ENCODE measurements at places on chromosomes 7 and 10. TPM values are rescaled to one million over a fixed set of nuclear protein-coding genes. Genes with fewer than 3 reads are reported as not detected.

GRCh38 chr7:156198277-156198676 lies 386.0 kb upstream of the SHH start:
- H3K4me1 ChIP-seq = no peaks in the 10 kb centered on the region
- no peak overlapping the region for H3K4me3 ChIP-seq
- no peak for DNase-seq
- H3K36me3 ChIP-seq = no peaks in the 10 kb centered on the region
- H3K27ac ChIP-seq = no peak overlapping the region
- H3K27me3 ChIP-seq = no peaks in the 10 kb centered on the region

DNA sequence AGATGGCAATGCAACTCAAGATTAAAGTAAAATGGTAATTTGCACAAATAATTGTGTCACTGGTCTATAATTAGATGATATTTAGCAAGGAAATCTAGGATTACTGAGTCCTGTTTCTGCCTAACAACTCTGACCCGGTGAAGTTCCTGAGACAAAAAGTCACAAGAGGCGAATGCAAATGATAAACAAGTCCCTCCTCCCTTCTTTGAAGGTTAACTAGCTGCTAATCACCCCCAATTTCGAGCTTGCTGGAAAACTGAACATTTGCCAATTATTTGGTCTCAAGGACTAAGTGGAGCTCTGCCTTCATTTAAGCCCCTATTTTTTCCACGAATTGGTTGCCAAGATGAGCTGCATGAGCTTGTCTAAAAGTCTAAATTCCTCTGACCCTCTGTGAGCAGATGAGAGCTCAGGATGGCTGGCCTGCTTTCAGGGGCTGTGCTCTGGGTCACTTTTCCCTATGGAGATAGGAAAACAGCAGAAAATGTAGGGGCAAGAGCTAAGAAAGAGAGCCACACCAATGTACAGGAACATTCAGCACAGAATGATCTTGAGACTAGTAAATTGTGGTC lies 127.3 kb downstream of the MBL2 start:
- H3K36me3 ChIP-seq = no peaks in the 10 kb centered on the region
- no peaks in the 10 kb centered on the region for H3K4me1 ChIP-seq
- no peak overlapping the region for H3K4me3 ChIP-seq

DNA sequence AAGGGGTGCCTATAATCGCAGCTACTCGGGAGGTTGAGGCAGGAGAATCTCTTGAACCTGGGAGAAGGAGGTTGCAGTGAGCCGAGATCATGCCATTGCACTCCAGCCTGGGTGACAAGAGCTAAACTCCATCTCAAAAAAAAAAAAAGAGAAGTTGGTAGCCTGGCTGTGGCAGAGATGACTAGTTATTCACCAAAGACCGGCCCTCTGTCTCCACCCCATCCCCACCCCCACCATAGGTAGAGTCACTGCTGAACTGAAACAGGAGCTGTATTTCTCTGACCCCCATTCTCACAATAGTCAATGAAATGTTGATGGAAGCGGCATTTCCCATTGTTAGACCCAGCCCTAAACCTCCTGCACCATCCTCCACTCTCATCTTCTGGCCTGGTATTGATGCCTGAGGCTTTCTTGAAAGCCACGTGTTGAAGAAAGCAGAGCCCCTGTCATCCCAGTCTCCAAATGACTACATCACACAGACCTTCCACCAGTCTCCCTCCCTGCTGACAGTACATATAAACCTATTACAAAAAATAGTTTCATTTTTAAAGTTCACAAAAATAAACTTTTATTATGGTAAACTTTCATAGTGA lies 9.4 kb upstream of the PIK3CG start:
- no peaks in the 10 kb centered on the region for H3K36me3 ChIP-seq
- no peak for DNase-seq
- H3K4me1 ChIP-seq = peaks cover 8% of the 10 kb centered on the region

DNA sequence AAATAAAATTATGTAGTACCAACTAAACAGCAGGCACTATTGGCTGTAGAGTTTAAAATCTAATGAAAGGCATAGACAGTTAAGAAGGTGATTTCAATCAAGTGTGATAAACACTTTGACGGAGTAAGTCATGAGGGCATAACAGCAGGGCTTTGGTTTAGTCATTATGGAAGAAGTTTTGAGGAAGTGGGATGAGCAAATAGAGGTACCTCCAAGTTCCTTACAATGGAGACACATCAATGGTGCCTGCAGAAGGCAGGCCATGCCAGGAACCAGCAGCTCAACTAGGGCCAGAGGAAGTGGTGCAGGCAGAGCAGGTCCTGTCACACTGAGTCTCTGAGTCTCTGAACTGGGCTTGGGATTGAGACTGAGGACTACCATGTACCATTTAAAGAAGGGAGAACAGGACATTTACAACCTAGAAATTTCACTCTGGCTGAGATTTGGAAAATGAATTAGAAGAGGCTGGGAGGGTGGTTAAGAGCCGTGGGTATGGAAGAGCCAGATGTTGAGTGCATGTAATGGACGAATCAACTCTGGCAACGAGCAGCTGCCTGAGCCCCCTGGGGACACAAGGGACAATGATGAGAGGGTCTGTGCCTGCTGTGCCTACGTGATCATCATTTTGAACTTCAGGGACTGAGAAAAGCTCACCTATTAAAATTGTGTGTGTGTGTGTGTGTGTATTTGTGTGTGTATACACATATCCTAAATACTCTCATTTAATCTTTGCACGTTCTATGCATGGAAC lies 208.7 kb upstream of the POM121L12 start:
- no peaks in the 10 kb centered on the region for H3K27me3 ChIP-seq
- no peaks in the 10 kb centered on the region for H3K36me3 ChIP-seq
- no peaks in the 10 kb centered on the region for H3K4me1 ChIP-seq
- DNase-seq = no peak
- no peak overlapping the region for H3K27ac ChIP-seq

- H3K27me3 ChIP-seq = peaks cover 86% of the 10 kb centered on the region
- no peaks in the 10 kb centered on the region for H3K36me3 ChIP-seq
- no peak for DNase-seq
- no peak overlapping the region for H3K27ac ChIP-seq
- no peak overlapping the region for H3K4me3 ChIP-seq
Observed at GRCh38 chr10:104450954-104451353, 97.3 kb downstream of the CFAP58 start.

GRCh38 chr10:94251568-94251967 lies 111.2 kb downstream of the NOC3L start:
- no peaks in the 10 kb centered on the region for H3K36me3 ChIP-seq
- H3K27ac ChIP-seq = no peak overlapping the region
- no peak overlapping the region for H3K4me3 ChIP-seq

- H3K4me3 ChIP-seq = no peak overlapping the region
- no peak for DNase-seq
- no peaks in the 10 kb centered on the region for H3K36me3 ChIP-seq
Observed at GRCh38 chr7:70406186-70406949, 725.6 kb upstream of the GALNT17 start.

DNA sequence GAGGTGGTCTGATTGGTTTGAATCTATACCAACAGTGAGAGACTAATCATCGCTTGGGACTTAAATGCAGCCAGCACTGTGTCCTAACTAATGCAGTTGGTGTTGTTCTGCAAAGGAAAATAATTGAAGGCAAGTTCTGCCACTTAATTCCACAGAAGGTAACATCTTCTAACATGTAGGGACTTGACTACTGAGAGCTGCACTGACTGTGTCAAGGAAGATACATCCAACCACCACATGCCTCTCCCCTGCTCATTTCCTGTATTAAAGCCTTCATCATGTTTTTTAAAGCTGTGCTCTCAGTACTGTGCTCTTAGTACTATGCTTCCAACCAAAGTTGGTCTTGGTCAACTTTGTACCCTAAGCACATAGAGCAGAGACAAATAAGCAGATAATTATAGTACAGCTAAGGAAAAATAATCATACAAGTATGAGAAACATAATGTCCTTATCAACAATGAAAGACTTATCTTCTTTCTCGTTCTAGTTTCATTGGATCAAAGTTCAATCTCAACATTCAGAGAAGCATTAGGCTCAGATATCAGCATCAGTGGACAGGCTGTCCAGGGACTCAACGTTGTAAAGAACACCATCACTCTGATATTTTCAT lies 2.8 kb upstream of the CYP3A4 start:
- no peaks in the 10 kb centered on the region for H3K4me1 ChIP-seq
- H3K4me3 ChIP-seq = no peak overlapping the region
- peaks cover 14% of the 10 kb centered on the region for H3K27me3 ChIP-seq
- no peak for DNase-seq
- H3K27ac ChIP-seq = no peak overlapping the region

- H3K4me1 ChIP-seq = no peaks in the 10 kb centered on the region
- no peak for DNase-seq
- no peaks in the 10 kb centered on the region for H3K36me3 ChIP-seq
- H3K27me3 ChIP-seq = no peaks in the 10 kb centered on the region
- H3K27ac ChIP-seq = no peak overlapping the region
Observed at GRCh38 chr7:26457696-26458327, 166.2 kb downstream of the SNX10 start.

DNA sequence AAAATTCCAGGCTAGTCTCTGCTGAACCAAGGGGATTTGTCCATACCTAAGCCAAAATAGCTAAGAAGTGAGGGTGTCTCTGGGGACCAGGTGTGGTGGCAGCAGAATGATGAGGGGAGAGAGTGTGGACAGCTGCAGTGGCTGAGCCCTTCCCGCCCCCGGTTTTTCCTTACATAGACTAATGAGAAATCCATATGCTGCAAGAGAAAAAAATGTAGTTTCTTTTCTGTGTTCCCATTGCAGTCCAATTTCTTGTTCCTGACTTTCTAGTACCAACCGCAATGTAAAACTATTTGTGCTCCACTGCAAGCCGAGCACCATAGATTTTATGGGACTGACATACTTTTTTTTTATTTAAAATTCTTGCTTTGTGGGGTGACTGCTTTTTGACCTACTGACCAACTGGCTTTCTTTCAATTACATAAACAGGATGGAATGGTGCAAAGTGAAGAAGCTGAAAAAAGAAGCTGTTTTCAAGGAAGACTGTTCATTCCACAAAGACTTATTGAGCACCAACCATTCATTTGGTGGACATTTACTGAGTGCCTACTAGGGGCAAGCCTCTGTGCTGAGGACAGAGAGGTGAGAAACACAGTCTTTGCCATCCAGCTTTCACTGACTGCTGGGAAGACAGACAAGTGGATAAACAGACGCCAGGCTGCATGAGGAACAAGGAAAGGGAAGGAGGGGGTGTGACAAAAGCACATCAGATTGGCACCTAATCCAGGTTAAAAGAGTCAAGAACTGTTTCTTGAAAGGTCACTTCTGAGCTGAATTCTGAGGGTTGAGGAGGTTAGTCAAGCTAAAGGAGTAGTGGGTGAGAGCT lies 9.8 kb downstream of the CEP41 start:
- H3K4me3 ChIP-seq = no peak overlapping the region
- H3K36me3 ChIP-seq = no peaks in the 10 kb centered on the region
- DNase-seq = no peak

The ADGRA1 gene
- not detected for total RNA-seq

The SEC24C gene
- 60.9 TPM for total RNA-seq
